ENCODE measurements at places on chromosomes 12 and 14.

DNA sequence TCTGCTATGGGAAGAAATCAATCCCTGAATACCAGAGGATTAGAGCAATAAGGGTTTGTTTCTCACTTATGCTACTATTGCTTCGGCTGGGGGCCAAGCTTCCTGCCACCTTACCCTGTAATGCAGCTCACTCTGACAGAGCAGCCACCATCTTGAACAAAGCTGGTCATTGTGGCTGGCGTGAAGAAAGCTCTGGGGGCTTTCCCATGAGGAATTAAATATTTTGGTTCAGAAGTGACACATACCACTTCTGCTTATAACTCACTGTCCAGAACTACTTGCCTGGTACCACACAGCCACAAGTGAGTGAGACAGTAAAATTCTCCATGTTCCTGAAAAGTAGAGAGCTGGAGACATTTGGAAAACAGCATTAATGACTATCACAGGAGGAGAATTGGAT, 82.6 kb downstream of the GALNT8 start:
- DNase-seq = no peak

- peak; percentile 48 for DNase-seq
Measured at GRCh38 chr12:124862768-124863415, 772 bp downstream of the SCARB1 start.

DNA sequence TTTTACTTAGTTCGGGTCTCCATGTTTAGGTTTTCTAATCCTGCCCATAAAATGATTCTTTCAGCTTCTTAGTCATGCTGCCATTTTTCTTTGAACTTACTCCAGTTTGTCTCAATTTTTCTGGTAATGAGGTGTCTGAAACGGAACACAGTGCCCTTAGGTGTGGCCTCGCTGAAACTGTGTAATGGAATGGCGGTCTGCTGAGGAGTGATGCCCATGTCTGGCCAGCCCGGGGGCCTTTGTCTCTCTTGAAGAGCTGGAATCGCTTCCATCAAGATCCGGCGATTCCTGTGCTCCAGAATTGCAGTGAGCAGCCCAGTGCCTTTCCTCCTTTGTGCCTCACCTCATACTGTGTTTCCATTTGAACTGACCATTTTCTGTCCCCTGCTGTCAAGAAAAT, 112.5 kb downstream of the FBXL14 start:
- no peak for DNase-seq

GRCh38 chr14:34023824-34024767, 73.2 kb upstream of the EGLN3 start:
- DNase-seq = no peak

DNA sequence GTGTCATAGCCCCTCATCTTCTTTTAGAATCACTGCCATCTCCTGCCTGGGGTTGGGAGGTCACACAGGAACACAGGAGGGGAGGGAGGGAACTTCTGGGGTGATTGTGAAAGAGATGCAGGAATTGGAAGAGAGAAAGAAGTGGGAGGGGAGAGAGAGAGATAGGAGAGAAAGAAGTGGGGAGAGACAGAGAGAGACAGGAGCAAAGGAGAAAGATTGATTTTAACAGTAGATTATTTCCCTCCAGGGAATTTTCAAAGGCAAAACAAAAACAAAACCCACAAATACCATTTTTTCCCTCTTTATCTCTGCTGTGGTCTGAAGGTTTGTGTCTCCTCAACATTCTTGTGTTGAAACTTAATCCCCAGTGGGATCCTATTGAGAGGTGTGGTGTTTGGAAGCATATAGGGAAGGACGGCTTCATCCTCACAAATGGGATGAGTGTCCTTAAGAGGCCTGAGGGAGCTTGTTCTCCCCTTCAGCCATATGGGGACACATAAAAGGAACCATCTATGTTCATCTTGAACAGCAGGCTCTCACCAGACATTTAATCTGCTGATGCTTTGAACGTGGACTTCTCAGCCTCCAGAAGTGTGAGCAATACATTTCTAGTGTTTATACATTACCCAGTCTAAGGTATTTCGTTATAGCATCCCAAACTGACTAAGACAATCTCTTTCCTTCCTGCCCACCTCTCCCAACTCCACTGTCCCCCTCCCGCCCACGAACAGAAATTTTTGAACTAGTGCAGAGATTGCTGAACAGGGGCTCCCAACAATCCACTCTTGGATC, 134.9 kb upstream of the MAX start:
- no peak for DNase-seq

All from Peyer's patch (tissue), 4 donors.